ENCODE measurements at places on chromosomes 12 and 14.
A peak's percentile ranks its signal among the peaks of the same experiment; 100 is the strongest.

GRCh38 chr12:116123451-116124258 is 153.8 kb downstream of the MED13L start:
- DNase-seq: peak; percentile 30

DNA sequence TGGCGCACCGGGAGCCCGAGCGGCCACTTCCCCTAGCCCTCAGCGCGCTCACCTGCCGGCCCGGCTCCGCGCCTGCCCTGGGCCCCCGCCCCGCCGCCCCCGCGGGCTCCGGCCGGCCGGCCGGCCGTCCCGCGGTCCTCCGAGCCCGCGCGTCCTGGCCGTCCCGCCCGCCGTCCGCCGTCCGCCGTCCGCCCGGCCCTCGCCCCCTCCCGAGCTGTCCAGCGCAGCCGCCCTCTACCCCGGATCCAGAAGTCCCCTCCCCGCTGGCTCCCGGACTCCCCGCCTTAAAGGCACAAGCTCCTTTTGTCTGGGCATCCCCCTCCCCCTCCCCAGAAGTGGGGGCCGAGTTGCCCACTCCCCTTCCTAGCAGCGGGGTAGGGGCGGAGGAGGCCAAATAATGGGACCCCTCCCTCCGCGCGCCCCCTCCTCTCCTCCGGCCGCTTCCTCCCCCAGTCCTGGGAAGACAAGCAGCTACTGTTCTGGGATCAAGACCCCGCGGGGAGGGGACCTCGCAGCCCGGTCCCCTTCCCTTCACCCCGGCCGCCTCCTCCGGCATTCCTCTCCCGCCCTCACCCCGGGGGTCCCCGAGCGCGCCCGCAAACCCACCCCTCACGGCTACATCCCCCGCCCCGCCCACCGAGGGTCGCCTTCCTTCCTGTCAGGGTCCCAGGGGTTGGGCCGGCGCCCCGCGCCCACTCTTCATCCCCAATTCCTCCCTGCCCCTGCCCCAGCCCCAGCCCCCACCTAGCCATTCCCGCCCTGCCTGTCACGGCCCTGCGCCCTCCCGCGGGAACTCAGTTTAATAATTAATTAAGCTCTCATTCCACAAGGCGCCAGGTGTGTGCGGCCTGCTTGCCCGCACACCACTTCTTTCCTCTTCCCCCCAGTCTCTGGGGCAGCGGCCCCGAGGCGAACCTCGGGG is at the start of gene ADCY6:
TSS of gene ADCY6 (minus strand) at position 236 of the 922 bp plus-strand sequence. CDS start 5,655 bp downstream, outside the sequence.
- peak; percentile 27 for DNase-seq

DNA sequence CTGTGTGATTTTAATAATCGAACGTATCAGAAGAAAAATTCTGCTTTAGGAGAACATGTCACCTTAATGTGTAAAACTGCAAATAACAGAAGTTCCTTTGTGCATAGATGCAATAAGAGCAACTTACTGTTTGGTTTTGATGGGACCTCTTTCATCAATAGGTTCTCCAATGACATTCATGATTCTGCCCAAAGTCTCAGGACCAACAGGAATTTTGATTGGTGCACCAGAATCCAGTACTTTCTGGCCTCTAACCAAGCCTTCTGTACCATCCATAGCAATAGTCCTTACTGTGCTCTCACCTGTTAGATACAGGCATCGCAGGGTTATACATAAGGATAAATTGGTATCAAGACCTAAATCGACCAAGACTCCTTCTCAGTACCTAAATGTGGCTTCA is 1.1 kb downstream of the ATP5F1B start:
- no peak for DNase-seq

DNA sequence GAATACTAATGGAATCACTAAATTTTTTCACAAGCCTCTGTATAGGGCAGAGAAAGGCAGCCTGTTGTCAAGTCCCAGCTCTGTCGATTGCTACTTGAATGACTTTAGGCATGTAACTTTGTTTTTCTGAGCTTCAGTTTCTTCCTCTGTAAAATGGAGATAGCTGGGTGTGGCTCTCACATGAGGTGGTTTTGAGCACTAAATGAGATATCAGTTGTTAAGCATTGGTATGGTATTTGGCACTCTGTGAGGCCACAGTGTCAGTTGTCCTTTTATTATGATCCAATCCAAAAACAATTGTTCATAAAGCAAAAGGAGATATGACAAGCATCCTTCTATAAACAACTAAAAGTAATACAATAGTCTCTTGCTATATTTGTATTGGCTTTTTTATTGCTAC is 120.6 kb downstream of the DUSP6 start:
- no peak for DNase-seq

DNA sequence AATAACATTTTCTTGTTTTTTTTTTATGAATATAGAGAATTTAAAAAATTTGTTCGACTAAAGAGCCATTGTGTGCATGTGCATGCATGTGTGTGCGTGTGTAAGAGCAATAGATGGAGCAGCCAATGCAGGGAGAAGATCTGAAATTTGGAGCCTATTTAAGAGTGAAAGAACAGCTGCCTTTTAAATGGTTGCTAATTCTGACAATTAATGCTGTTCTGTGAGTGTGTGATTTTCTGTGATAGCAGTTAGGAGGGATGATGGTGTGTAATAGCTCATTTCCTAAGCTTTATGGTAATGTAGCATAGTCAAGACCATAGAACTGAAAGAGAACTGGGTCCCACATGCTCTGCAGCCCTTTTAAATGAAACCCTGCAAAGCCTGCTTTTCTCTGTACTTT is 137.9 kb downstream of the NRXN3 start:
- peak; percentile 71 for DNase-seq

DNA sequence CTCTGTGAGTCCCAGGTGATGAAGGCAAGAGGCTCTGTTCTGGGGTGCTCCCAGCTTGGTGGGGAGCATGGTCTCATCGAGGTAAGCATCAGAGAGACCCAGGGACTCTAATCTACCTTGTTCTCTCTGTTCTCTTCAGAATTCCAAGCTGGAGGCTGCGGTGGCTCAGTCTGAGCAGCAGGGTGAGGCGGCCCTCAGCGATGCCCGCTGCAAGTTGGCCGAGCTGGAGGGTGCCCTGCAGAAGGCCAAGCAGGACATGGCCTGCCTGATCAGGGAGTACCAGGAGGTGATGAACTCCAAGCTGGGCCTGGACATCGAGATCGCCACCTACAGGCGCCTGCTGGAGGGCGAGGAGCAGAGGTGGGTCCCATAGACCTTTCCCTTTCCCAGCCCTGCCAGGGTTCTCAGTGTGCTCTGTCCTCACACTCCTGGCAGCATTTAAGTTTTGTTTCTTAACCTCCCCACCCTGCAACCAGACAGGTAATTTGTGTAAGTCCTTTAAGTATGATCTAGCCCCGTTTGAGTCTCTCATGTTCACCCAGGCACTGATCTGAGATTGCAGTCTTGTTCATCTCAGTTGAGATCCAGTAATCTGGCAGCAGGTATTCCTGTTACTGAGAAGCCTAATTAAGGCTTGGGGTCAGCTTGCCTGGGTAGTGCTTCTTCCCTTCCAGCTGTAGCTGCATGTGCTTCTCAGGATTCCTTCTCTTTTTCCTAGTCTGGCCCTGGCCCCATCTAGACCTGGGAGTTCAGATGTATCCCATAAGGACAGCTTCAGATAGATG is 14.8 kb upstream of the KRT81 start:
- DNase-seq: no peak

DNA sequence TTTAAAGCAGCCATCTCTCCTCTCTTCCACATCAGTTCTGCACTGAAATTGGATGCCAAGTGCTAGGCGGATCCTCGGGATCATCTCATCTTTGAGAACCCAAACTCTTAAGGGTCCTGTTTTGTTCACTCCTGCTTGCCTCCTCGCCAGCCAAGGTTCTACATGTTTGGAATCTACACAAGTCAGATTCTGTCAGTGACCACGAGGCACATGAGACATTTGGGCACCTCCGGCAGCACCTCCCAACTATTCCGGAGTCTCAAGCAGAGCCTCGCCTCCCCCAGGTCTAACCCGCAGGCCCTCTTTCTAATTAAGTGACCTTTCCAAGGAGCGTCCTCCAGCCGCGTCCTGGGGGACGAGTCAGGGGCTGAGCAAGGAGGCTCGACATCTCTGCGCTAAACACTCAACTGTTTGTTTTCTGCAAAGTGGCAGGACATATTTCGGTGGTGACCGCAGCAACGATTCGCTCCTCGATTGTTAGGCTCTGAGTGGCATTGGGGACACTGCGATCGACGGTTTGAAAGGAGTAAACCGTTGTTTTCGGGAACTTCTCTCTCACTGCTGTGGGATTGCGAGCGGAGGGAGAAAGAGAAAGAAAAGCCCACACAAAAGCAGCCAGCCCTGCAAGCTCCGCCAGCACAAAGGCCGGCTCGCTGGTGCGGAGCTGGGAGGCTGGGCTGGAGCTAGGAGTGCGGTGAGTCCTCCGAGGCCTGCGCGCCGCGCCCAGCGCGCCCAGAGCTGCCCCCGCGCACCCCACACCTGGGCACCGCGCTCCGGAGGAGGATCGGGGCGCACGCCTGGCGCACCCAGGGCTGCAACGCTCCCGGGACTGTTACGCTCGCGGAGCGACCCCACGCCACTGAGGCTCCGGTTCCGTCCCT is 640 bp downstream of the ARMH4 start:
- no peak for DNase-seq

DNA sequence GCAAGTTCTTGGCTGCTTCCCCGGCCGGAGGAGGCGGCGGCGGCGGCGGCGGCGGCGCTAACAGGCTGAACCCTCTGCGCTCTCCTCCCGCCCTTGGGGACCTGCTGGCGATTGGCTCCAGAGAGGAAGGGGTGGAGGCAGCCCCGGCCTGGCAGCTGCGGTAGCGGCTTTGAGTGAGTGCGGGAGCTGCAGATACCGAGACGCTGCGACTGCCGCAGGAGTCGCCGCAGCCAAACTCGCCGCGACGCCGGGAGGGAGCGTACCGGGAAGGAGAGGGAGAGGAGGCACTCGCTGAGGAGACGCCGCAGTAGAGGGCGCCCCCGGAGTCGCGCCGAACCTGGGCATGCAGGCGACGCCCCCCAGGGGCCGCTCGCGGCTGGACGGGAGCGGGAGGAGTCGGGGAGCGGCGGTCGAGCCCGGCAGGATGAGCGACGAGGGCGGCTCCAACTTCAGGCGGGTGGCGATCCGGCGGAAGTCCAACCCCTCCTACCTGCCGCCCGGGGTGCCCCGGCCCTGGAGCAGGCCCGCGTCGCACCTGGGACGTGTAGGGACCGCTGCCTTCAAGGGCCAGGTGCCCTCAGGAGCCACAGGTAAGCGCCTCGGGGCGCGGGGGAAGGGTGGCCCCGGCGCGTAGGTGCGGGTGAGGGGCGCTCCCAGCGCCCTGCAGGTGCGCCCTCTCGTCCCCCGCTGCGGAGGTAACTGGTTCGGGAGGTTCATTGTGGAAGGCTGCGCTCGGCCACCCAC is at the start of gene FGD4:
TSS of gene FGD4 (plus strand) at position 189 of the 744 bp plus-strand sequence.
- DNase-seq: peak; percentile 63

DNA sequence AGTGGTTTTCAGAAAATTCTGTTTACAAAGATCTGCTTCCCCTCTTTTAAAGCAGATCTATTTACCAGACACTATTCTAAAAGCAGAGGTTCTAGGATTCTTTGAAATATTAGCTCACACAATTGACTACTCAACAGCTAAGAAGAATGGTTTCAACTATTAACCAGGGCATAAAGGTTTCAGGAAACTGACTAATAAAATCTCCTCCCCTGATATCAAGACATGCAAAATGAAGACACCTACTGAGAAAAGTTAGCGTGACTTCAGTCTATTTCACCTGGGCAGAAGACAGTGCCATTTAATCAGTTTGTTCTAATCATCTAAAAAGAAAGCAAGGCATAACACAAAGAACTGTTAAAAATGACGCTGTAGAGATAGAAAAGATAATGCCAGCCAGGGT is 22.2 kb downstream of the DAD1 start:
- DNase-seq: no peak

DNA sequence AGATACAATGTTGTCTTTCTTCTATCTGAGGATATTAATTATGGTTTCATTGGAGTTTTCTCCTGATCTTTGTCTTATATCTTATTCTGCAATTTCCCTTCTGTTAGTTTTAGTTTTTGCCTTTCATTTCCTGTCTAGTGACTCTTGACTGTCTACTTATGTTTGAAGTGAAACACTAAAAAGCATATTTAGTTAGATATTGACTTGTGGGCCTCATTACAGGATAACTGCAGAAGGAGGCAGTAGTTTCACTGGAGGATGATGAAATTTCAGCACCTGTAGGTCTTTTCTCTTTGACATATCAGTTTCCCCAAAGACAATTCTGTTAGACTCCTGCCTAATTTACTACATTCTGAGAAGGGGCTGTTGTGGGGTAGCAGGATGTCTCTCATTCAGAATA is 97.5 kb upstream of the NEDD1 start:
- DNase-seq: no peak

- DNase-seq: no peak
These were observed 271.4 kb downstream of the NAV3 start for GRCh38 chr12:78101946-78102635.

DNA sequence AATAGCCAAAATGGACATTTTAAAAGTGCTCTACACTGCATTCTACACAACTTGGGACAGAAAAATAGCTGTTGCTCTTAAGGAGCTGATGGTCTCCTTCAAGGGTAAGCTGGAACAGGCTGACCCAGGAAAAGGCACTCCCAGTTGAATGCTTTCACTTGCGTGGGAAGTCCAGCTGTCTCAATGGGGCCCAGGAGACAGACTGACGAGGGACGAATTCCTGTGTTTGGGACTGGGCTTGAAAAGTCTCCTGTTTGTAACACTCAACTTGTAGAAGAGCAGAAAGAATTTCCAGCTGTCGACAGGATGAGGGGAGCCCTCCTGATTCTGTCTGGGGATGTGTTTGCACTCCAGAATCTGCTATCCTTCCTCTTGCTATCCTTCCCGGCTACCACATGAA is 180.8 kb downstream of the ZFP36L1 start:
- DNase-seq: no peak

DNA sequence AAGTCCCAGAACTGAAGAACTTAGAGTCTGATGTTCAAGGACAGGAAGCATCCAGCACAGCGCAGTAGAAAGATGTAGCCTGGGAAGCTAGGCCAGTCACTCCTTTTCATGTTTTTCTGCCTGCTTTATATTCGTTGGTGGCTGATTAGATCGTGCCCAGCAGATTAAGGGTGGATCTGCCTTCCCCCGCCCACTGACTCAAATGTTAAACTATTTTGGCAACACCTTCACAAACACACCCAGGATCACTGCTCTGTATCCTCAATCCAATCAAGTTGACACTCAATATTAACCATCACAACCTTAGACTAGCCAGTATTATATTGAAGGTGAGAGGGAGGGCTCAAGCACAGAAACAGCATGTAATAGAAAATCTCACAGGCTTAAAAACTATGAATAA is 222.9 kb downstream of the C12orf50 start:
- DNase-seq: no peak

GRCh38 chr12:97368462-97369163 is 94.0 kb upstream of the RMST start:
- no peak for DNase-seq

DNA sequence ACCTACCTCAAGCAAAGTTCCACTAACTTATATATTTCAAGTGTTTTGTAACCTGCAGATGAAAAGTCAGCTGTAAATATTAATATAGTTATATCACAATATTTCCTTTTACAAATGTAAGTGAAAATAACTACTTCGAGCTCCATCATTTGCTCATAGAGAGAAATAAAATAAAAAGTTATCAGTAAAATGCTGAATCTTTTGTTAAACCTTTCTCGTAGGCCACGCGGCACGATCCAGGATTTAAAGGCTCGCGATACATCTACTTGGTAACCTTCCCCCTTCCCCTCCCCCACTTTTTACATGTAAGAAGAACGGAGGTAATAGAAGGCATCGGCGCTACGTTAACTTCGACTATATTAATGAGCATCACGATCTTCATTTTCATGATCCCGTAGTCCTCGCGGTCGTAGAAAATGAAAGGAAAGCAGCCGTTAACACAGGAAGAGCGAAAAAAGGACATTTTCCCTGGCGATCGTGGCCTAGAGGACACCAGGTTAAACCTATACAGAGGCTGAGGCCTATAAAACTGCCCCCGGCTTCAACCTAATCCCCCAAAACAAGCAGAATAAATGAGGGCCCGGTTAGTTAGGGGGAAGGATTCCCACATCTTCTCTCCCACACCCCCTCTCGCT is 508 bp downstream of the HNRNPC start:
- DNase-seq: peak; percentile 33

All from NCI-H748 treated with DMSO at 0.1 percent for 48 hours (cell line).